Stimulated activated CD4-positive, alpha-beta T cell treated with anti-CD3 and anti-CD28 coated beads, Interleukin-15, amount 100 ng/mL, for 48 hours (primary cell): ENCODE measurements at places on chromosomes 4 and X.

DNA sequence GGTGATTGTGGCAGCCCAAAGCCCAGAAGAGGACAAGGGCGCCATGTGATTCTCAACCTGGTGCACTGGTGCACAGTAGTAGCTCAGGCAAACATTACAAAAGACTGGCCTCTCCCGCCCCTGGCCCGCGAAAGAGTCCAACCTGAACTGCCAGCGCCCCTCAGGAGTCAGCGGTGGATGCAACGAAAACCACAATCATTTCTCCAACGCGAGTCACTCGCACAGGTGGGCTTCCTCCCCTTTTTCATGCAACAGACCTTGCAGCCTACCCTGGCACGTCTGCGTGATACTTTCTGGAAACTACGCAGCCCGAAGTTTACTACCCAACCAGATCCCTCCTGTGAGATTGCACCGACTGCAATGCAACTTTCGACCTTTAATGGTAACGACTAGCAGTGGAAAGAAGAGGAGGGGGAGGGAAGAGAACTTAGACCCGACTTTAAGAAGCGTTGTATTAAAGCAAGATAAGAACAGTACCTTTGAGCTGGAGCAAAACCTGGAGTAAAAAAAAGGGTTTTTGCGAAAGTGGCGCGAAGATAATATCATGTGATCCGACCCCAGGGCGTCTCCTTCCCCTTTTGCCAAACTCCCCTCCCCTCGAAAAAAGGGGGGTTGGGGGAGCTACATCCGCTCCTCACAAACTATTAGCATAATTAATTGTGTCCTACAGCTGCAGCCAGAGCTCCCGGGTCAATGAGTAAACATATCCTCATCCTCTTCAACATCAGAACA is 63.3 kb upstream of the CCDC160 start:
- DNase-seq = no peak

DNA sequence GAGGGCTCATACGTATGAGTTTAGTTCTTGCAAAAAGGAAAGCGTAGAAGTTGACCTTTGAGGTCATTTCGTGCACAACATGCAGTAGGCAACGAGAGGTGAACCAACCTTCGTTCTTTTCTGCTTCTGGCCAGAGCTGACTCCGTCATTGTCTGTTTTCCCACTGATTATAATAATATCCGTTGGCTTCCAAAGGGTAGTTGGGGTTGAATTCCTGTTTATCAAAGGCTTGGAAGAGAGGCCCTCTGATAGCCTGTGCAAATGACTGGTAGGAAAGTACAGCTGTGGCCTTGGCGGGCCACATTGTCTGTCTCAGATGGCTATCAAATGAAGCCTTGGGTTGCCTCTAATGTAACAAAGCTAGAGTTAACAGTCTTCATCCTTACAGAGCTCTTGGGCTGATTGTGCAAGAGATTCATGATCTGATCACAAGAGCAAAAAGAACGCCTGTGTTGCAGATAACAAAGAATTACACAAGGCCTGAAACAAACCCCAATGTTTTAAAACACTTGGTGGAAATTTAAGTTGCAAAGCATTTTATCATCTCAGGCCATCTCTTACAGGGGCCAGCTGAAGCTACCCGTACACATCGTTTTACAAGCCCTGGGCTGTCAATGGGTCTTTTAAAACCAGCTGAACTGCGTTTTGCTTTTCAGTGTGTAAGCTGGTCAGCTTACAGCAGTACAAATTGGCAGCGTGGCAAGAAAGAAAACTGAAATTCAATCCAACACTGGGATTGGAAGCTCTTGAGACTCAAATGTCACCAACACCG is 46.1 kb upstream of the FAM9C start:
- no peak for DNase-seq

DNA sequence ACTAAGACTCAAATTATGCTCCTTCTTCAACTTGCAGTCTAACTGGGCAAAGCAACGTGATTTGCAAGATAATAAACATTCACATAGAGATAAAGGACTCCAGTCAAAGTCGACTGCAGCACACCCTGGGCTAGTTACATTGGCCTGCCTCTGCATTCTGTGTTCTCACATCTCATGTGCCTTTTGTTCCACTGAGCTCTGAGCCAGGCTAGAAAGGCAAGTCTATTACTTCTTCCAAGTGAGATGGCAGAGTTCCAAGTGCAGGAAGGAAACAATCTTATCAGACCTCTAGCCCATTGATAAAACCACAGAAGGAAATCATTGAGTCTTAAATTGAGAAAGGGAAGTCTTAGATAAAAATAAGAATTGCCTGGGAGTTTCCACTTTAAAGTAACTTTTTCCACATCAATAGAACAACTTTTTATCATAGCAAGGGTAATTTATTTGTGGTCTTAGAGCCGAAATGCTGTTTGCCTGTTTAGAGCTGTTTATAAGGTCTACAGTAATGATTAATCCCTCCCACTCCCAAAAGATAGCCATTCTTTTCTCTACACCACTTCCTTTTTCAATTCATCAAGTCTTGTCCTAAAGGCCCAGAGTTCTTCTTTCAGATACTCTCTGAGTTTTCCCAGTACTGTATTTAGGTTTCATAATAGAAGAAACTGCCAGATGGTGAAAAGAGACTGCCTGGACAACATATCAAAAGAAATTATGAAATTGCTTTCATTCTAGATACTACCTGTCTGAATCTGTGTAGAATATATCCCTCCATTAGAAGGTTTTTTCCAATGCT is 200.2 kb downstream of the GUCY2F start:
- no peak for DNase-seq

DNA sequence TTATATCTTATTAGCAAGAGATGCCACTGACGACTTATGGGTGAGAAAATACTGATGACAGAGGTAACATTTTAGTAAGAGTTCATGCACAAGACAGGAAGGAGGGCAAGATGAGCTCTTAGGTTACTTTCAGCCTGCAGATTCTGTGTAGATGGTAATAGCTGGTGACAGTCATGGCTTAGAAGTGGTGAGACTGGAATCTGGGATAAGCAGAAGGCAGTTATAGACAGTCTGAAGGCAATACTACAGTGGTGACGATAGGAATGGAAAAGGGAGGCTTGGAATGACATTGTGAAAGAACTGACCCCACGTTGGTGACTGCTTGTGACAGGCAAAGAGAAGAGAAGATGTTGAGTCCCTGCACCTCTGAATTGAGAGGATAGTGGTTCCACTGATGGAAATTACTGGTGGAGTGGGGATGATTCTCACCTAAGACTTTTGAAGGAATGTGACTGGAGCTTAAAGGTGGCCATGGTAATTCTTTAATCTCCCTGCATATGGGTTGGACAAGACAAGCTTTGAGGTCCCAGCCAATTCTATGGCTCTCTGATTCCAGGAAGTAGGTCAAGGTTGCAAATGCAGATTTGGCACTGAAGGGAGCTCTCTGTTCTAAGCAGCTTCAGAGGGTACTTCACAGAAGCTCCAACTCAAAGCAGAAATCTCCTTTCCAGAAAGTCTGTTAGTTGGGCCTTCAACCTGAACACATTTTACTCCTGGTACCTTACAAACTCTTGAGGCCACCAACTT is 99.7 kb downstream of the RASL11B start:
- DNase-seq = no peak

DNA sequence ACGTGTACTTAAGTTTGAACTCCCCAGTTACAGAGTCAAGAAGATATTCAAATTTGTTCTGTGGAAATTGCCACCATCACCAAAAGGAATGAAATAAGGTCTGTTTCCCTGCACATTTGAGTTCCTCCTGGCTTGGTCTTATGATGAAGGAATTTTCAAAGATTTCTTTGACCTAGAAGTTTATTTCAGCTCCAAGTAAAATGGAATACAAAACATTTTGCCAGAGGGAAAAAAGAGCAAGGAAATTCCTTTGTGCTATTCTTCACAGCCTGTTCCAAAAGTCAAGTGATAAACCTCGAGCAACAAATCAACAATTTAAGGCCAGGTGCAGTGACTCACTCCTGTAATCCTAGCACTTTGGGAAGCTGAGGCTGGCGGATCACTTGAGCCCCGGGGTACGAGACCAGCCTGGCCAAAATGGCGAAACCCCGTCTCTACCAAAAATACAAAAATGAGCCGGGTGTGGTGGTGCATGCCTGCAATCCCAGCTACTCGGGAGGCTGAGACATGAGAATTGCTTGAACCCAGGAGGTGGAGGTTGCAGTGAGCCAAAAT is 3.4 kb downstream of the NKRF start:
- no peak for DNase-seq

- DNase-seq = no peak
Measured at GRCh38 chrX:20433388-20433775, 166.7 kb upstream of the RPS6KA3 start.

DNA sequence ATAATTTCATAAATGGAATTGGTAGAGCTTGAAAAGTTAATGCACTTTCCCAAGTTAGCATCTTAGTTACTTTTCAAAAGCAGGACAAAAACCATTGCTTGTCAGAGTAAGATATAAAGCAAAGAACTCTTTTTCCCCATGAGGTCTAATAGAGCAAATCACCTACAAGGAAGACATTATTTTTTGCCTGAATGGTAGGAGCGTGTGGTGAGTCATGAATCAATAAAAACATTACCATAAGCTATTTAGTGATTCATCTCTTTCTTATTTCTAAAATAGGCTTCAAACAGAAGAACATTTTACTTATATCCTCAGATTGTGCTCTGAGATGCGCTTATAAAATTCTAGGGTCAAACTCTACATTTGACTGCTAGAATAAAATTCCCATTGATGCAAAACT is 109.4 kb upstream of the GPRIN3 start:
- DNase-seq = no peak

GRCh38 chrX:12580548-12580947 is 210.7 kb upstream of the PRPS2 start:
- DNase-seq = no peak

GRCh38 chr4:2842687-2843262 is 869 bp upstream of the ADD1 start:
- no peak for DNase-seq

- no peak for DNase-seq
Measured at GRCh38 chrX:107542500-107542899, 85.8 kb upstream of the PRPS1 start.

DNA sequence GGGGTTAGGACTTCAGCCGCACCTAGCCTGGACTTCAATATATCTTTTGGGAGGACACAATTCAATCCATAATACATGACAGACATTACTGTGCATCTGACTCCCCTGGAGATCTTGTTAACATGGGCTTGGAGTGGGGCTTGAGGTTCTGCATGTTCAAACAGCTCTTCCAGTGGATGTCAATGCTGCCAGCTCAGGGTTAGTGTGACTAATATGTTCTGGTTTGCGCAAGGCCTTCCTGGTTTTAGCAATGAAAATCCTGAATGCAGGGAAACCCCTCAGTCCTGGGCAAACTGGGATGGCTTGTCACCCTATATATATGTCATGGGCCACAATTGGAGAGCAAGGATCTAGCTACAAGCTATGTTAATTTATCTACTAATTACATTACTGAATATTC is 2.7 kb upstream of the TSPAN7 start:
- no peak for DNase-seq
